ENCODE measurements at places on chromosomes 1 and 21.

DNA sequence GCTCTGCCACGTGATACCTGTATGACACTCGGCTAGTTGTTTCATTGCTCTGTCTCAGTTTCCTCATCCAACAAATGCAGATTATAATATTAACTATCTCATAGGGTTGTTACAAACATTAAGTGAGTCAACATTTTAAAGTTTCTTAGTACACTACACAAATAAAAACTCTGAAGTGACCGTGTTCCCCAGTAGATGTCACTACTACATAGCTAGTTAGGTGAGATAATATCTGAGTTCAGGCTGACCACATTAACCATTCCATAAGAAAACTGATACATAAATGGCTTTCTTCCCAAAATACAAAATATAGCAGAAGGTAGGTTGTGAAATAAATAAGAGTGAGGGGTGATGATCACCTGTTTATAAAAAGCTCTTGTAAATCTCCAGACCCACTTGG is 214.1 kb downstream of the NUF2 start:
- DNase-seq: no peak

DNA sequence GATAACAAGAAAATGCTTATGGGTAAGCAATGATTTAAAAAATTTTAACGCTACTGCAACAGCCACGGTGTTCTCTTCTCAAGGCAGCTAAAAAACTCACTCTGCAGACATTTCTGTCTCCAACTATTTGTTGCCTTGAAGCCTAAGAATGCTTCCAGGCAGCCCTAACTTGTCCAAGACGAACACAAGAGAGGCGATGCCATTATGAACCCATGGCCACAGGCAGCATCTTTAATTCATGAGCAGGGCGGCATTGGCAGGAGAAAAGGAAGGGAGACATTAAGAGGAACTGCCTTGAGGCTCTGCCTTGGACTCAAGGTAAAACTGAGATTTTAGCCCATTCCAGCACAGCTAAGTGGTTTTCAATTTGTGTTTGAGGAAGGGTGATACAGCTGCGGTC is 67.5 kb downstream of the KCND3 start:
- DNase-seq: no peak

GRCh38 chr1:2594641-2595131 is 8.1 kb downstream of the PRXL2B start:
- no peak for DNase-seq

- no peak for DNase-seq
These were observed 76.0 kb downstream of the MAN1C1 start for GRCh38 chr1:25692560-25692959.
